ENCODE measurements at places on chromosomes 12 and 14. TPM values are rescaled to one million over a fixed set of nuclear protein-coding genes. Genes with fewer than 3 reads are reported as not detected.

Gene MANSC4
- under 0.01 TPM for total RNA-seq

Gene DNAI7
- total RNA-seq: 0.54 TPM

Gene RASSF3
- 12.9 TPM for total RNA-seq

Gene TTC8
- total RNA-seq: 8.9 TPM

Gene SPATA7
- 7.5 TPM for total RNA-seq

Gene RAB35
- 33.9 TPM for total RNA-seq

Measured in hematopoietic multipotent progenitor cell (in vitro differentiated cells).